ENCODE measurements at places on chromosomes 2 and 18. TPM values are rescaled to one million over a fixed set of nuclear protein-coding genes. Genes with fewer than 3 reads are reported as not detected.

ABCG8 gene
- 0.08 TPM for total RNA-seq

GPAT2 gene
- 8.0 TPM for total RNA-seq

RESP18 gene
- not detected for total RNA-seq

TDRD15 gene
- total RNA-seq = not detected

GKN1 gene
- not detected for total RNA-seq

SPRED2 gene
- total RNA-seq = 17.3 TPM

PDIA6 gene
- 60.6 TPM for total RNA-seq

CLEC4F gene
- total RNA-seq = 1.4 TPM

KCNG2 gene
- not detected for total RNA-seq

NYAP2 gene
- total RNA-seq = not detected

GRCh38 chr2:210169516-210170195 is 1.6 kb downstream of the KANSL1L start:
- peak overlapping the region; percentile 98 for H3K27ac ChIP-seq
- DNase-seq = no peak
- H3K4me3 ChIP-seq = peak overlapping the region; percentile 95
- no peaks in the 10 kb centered on the region for H3K36me3 ChIP-seq
- H3K4me1 ChIP-seq = peaks cover 1% of the 10 kb centered on the region

DNA sequence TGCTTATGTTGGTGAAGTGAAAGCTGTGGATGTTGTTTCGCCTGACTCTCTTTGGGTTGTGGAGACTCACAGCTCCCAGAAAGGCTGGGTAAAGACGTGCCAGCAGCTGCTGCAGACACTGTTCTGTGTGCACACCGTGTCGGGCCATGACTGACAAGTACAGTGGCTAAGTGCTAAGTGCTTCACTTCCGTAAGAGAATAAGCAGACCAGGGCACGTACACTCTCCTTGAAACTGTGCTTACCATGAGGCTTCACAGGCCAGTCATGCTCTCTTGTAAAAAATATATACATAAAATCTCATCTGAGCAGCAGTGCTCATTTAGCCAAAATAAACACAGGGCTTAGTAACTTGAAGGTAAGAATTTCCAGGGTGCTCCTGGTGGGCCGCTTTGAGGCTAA is 86.0 kb downstream of the NRP2 start:
- H3K4me3 ChIP-seq = no peak overlapping the region
- H3K36me3 ChIP-seq = no peaks in the 10 kb centered on the region
- no peak overlapping the region for H3K27ac ChIP-seq
- H3K4me1 ChIP-seq = peaks cover 14% of the 10 kb centered on the region
- DNase-seq = no peak

GRCh38 chr2:25380586-25381375 is 39.1 kb upstream of the DNMT3A start:
- DNase-seq = no peak
- no peak overlapping the region for H3K27ac ChIP-seq
- peaks cover 9% of the 10 kb centered on the region for H3K4me1 ChIP-seq
- H3K4me3 ChIP-seq = no peak overlapping the region
- no peaks in the 10 kb centered on the region for H3K36me3 ChIP-seq
- no peaks in the 10 kb centered on the region for H3K27me3 ChIP-seq

GRCh38 chr2:239257511-239257937 is 143.3 kb downstream of the HDAC4 start:
- H3K27me3 ChIP-seq = no peaks in the 10 kb centered on the region
- no peak for DNase-seq
- H3K36me3 ChIP-seq = no peaks in the 10 kb centered on the region
- no peak overlapping the region for H3K4me3 ChIP-seq

DNA sequence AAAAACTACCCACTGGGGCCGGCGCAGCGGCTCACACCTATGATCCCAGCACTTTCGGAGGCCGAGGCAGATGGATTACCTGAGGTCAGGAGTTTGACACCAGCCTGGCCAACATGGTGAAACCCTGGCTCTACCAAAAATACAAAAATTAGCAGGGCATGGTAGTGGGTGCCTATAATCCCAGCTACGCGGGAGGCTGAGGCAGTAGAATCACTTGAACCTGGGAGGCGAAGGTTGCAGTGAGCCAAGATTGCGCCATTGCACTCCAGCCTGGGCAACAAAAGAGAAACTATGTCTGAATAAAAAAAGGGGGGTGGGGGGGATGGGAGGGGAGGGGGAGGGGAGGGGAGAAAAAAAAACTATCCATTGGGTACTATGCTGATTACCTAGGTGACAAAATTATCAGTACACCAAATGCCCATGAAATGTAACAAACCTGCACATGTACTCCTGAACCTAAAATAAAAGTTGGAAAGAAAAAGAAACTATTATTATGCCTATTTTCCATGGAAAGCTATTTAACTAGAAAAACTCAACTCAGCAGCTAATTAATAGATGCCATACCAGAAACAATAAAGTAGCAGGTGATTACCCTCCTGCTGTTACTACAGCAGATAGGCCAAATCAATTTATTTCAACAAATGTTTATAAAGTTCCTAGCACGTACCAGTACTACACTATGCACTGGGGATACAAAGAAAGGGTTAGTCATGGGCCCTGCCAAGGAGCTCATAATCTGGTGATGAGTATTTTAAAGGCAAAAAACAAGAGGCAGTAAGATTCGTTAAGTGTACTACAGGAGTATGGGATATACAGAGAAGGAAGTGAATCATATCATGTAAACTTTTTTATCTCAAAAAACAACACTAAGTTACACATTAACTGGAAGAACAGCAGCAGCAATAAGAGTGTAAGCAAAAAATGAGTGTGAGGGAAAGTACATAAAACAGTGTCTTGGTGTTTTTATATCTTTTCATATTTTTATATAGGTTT is 112.8 kb upstream of the SLC39A10 start:
- no peaks in the 10 kb centered on the region for H3K36me3 ChIP-seq
- H3K4me1 ChIP-seq = no peaks in the 10 kb centered on the region
- no peak for DNase-seq
- H3K4me3 ChIP-seq = no peak overlapping the region

DNA sequence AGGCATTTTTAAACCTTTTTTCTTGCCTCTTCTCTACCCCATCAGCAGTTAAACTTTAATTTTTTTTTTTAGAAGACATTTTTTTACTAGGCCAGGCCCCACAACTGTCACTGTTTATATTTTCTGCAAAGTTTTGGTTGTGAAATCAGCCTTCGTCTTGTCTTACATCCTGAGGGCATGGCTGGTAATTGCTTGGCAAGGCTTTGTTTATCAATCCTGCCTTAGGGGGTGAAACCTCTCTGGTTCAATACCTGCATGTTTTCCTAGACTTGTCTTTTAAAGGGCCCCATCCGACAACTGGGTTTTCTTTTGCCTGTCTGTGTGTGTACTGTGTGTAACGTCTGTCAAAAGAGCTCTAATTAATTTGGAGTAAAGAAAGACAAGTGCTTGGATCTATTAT is 330.0 kb upstream of the CWC22 start:
- no peak for DNase-seq
- H3K4me3 ChIP-seq = no peak overlapping the region
- no peaks in the 10 kb centered on the region for H3K4me1 ChIP-seq
- H3K27me3 ChIP-seq = no peaks in the 10 kb centered on the region

DNA sequence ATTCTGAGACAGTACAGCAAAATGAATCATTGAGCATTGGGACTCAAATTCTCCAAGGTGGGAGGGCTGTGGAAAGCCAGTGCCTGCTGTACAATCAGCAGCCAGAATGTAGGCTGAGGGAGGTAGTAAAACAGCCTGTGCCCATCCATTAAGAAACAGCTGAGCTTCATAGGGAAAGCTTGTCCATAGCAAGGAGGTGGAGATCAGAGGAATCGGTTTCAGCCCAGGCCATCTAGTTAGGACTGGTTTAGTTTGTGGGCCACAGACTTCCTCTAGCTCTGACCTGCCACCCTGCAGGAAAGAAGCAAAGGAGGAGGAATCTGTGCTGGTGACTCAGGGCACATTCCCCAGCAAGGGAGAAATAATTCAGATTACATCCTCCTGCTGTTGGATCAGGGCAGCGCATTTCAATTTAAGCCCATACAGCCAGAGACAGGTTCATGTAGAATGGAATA is 333.4 kb downstream of the SETBP1 start:
- no peak overlapping the region for H3K4me3 ChIP-seq
- no peaks in the 10 kb centered on the region for H3K36me3 ChIP-seq
- peak; percentile 50 for DNase-seq
- H3K27me3 ChIP-seq = no peaks in the 10 kb centered on the region
- peaks cover 9% of the 10 kb centered on the region for H3K4me1 ChIP-seq

GRCh38 chr2:3163401-3163800 is 214.2 kb downstream of the EIPR1 start:
- H3K27me3 ChIP-seq = no peaks in the 10 kb centered on the region
- H3K4me1 ChIP-seq = no peaks in the 10 kb centered on the region
- no peak for DNase-seq
- H3K27ac ChIP-seq = no peak overlapping the region
- H3K4me3 ChIP-seq = no peak overlapping the region
- H3K36me3 ChIP-seq = no peaks in the 10 kb centered on the region

GRCh38 chr2:199315299-199316179 is 142.2 kb downstream of the SATB2 start:
- no peak overlapping the region for H3K4me3 ChIP-seq
- no peaks in the 10 kb centered on the region for H3K36me3 ChIP-seq
- H3K4me1 ChIP-seq = no peaks in the 10 kb centered on the region
- DNase-seq = no peak
- H3K27me3 ChIP-seq = no peaks in the 10 kb centered on the region
- H3K27ac ChIP-seq = no peak overlapping the region

DNA sequence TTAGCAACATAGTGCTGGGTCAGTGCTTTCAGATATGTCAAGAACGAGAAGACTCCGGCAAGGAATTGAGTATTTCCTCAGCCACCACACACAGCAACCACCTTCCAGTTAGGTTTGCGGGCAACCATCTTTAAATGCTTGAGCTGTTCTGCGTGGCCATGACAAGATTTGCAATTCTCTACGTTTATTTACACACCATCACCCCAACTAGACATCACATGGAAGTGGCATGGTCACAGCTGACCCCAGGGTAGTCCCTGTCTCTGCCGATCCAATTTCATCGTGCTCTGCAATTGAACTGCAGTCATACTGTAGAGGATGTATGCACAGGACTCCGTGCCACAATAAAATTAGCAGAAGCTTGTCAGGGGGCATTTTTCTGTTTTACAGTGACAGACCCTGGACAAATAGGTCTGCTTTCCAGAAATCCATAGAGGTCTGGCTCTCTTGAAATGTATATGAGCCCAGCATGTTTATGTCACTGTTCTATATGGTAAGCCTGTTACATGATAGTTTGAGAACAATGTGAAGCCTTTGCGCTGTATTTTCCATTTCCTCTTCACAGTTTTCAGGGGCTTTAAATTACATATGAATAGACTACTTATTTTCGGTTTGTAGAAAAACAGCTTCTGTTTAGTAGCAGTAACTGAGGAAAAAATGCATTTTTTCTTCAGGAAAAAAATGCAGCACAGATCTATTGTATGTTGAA is 605.2 kb downstream of the NR4A2 start:
- no peak overlapping the region for H3K27ac ChIP-seq
- no peaks in the 10 kb centered on the region for H3K4me1 ChIP-seq
- no peaks in the 10 kb centered on the region for H3K36me3 ChIP-seq
- no peaks in the 10 kb centered on the region for H3K27me3 ChIP-seq

DNA sequence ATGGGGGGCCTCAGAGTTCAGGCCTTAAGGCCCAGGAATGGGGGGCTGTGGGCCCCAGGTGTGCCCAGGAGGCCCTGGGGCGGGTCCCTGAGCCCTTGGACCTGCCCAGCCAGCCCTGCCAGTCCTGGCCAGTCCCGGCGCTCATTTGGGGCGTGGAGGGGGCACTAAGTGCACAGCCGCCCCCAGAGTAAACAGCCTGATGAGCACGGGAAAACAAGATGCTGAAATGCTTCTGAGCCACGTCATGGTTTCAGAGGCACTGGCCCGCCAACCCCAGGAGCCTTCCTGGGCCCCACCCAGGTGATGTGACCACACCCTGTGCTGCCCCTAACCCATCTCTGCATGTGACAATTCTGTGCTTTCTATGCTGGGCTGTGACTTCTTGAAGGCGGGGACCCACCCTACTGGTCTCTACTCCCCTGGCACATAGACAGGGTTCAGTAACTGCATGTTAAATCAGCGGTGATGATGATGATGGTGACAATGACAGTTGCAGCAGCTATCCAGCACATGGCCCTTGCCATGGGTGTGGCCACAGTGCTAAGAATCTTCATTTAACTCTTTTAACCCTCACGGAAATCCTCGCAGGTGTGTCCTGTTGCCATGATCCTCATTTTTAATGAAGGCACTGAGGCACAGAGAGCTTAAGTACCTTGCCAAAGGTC is 28.1 kb upstream of the ASPRV1 start:
- DNase-seq = no peak
- no peaks in the 10 kb centered on the region for H3K27me3 ChIP-seq
- H3K4me3 ChIP-seq = no peak overlapping the region
- no peak overlapping the region for H3K27ac ChIP-seq

GRCh38 chr2:60906395-60906794 is 25.0 kb downstream of the REL start:
- no peaks in the 10 kb centered on the region for H3K27me3 ChIP-seq
- H3K36me3 ChIP-seq = no peaks in the 10 kb centered on the region
- no peak overlapping the region for H3K27ac ChIP-seq

DNA sequence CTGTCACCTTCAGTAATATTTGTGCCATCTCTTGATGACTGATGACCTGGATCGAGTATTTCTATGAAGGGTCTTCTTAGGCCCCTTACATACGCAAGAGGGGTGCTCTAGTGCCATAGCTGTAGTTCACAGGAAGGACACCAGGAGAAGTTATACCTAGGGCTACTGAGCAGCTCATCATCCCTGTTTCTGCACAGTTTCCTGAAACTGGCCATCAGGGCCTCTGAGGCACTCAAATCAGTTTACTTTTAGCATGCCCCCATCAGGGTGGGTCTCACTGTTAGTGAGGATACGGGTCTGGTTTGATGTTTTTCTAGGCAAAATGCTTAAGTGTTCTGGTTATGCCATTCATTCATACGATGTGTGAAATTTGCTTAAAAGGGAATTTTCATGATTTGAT is 20.0 kb upstream of the FBLN7 start:
- no peak for DNase-seq
- H3K36me3 ChIP-seq = no peaks in the 10 kb centered on the region
- no peaks in the 10 kb centered on the region for H3K27me3 ChIP-seq
- no peak overlapping the region for H3K27ac ChIP-seq
- no peak overlapping the region for H3K4me3 ChIP-seq

- H3K4me3 ChIP-seq = no peak overlapping the region
- H3K27me3 ChIP-seq = no peaks in the 10 kb centered on the region
- H3K36me3 ChIP-seq = no peaks in the 10 kb centered on the region
- no peak overlapping the region for H3K27ac ChIP-seq
- DNase-seq = no peak
- peaks cover 17% of the 10 kb centered on the region for H3K4me1 ChIP-seq
These were observed 85.8 kb downstream of the SETBP1 start for GRCh38 chr18:44766450-44766849.

DNA sequence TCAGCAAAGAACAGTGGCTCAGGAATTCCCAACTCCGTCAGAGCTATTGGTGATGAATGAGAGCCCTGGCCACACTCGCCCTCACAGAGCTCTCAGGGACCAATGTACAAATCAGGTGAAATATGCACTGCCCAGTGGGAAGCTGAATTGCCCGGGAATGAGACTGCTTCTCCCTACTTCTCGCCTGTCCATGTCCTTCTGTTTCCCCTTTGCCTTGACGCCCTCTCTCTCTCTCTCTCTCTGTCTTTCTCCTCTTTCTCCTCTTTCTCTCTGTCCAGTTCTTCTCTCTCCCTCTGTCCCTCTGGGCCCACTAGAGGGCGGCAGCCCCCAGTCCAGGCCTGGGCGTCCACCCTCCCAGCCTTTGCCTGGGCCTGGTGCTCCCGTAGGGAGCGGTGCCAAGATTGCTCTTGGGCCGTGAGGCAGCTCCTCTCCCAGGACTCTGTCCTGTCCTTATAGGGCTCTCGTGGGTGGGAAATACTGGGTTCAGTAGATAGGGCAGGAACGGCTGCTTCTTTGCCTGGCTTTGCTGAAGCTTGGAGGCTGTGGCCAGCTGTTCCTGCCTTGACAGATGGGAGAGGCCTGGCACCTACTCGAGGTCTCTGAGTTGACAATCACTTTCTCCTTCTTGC is 28.4 kb upstream of the PUM2 start:
- H3K4me3 ChIP-seq = no peak overlapping the region
- peaks cover 4% of the 10 kb centered on the region for H3K4me1 ChIP-seq
